Mesothelial cell of epicardium (in vitro differentiated cells): ENCODE measurements at places on chromosomes 5 and 9.

GRCh38 chr5:138408023-138408422 lies 30.8 kb upstream of the REEP2 start:
- H3K4me1 ChIP-seq, result peaks cover 3% of the 10 kb centered on the region
- H3K4me3 ChIP-seq, result no peak overlapping the region
- peaks cover 45% of the 10 kb centered on the region for H3K36me3 ChIP-seq
- H3K27me3 ChIP-seq, result no peaks in the 10 kb centered on the region
- no peak for DNase-seq

DNA sequence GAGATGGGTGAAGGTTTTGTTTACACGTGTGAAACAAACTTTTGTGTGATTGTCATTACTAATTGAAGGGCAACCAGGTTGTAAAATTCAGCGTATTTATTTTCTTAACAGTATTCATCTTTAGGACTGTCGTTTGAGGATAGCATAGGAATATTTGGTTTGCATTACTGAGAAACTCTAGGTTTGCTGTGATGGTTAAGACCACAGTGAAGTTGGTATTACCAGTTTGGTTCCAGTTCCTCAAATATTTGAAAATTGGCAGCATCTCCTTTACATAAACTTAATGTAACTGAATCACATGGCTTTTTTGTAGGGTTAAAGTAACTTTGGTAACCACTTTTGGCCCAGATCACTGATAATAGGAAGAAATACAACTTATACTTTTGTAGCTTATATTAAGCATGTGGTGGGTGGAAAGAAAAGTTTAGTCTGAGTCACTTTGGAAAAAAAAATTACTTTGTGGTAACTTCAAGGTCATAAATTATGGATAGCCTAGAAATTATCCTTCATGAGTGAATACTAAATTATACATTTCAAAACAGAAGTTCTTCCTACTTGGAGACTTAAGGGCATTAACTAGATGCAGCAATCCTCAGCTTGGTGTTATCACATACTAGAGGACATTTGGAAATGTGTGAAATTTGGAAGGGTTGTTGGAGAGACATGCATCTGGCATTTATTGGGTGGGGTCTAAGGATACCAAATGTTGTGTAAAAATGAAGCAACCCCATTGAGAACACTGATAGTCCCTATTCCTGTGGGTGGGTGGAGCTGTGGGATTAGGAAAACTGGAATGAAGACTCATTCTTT lies 33.9 kb downstream of the G3BP1 start:
- no peaks in the 10 kb centered on the region for H3K27me3 ChIP-seq
- peak overlapping the region; percentile 18 for H3K27ac ChIP-seq
- no peak overlapping the region for H3K4me3 ChIP-seq

DNA sequence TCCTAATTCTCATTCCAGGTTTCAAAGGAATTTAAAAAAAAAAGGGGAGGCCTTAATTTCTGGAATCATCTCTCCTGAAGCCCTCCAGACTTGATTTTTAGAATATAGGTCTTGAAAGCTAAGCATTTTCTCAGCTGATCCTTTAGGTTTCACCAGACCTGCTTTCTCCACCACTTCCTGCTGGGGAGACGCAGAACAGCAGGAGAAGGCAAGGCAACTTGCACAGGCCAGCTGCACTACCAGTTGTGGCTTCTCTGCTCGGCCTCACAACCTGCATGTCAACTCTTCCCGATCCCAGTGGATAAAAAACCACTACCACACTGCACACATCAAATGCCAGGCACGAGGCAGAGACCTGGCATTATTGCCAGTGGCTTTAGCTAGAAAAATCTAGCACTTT lies 119.8 kb downstream of the SIL1 start:
- H3K4me1 ChIP-seq, result peaks cover 31% of the 10 kb centered on the region
- H3K27me3 ChIP-seq, result no peaks in the 10 kb centered on the region
- H3K4me3 ChIP-seq, result no peak overlapping the region
- no peak overlapping the region for H3K27ac ChIP-seq

DNA sequence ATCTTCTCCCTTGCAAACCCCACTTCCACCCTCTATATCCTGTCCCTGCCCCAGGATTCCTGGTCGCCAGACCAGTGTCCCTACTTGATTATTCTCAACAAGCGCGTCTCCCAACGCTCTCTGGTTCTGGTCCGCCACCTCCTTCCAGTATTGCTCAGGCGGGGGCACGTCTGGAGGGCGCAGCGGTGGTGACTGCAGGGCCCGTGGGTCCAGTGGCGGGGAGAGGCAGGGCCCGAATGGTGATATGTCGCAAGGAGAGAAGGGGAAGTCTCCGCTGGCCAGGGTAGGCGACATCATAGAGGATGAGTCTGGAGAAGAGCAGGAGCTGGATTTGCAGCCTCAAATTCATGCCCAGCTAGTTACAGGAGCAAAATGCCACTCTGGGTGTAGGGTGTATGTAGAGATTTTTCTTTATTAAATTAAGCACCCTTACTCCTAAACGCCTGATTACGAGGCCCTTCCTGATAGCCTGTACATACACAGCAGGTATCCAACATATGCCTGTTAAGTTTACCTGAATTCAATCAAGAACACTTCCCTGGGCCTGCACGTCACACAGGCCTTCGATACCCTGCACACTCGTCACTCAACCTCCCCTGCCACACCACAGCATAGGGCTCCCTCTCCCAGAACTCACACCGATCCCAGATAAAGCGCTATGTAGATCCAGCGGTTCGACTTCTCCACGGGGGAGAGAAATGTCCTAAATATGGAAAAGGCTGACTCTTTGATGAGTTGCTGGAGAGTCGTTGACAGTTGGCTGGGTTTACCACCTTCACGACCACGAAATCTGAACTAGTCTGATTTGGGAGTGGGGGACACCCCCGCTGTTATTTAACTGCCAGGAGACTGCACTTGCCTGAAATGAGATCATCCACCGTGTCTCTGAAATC lies 4.8 kb downstream of the MCIDAS start:
- peaks cover 90% of the 10 kb centered on the region for H3K27me3 ChIP-seq
- no peak overlapping the region for H3K27ac ChIP-seq
- no peaks in the 10 kb centered on the region for H3K36me3 ChIP-seq

- no peaks in the 10 kb centered on the region for H3K4me1 ChIP-seq
- DNase-seq, result no peak
- H3K4me3 ChIP-seq, result no peak overlapping the region
- H3K27ac ChIP-seq, result no peak overlapping the region
- no peaks in the 10 kb centered on the region for H3K36me3 ChIP-seq
These were observed 62.5 kb upstream of the RNF130 start for GRCh38 chr5:180133971-180134508.

GRCh38 chr5:153565822-153566221 lies 75.4 kb downstream of the GRIA1 start:
- H3K27me3 ChIP-seq, result no peaks in the 10 kb centered on the region
- no peaks in the 10 kb centered on the region for H3K36me3 ChIP-seq
- H3K4me1 ChIP-seq, result peaks cover 19% of the 10 kb centered on the region
- no peak overlapping the region for H3K27ac ChIP-seq

GRCh38 chr5:36177154-36177553 lies 25.2 kb downstream of the SKP2 start:
- H3K36me3 ChIP-seq, result peaks cover 32% of the 10 kb centered on the region
- H3K4me1 ChIP-seq, result peaks cover 16% of the 10 kb centered on the region

GRCh38 chr5:10116594-10116993 lies 133.1 kb downstream of the ATPSCKMT start:
- no peak overlapping the region for H3K4me3 ChIP-seq
- H3K27me3 ChIP-seq, result no peaks in the 10 kb centered on the region
- DNase-seq, result no peak

- no peak overlapping the region for H3K4me3 ChIP-seq
- no peaks in the 10 kb centered on the region for H3K27me3 ChIP-seq
- DNase-seq, result no peak
- no peak overlapping the region for H3K27ac ChIP-seq
These were observed 2.0 kb upstream of the MXD3 start for GRCh38 chr5:177313561-177314259.

DNA sequence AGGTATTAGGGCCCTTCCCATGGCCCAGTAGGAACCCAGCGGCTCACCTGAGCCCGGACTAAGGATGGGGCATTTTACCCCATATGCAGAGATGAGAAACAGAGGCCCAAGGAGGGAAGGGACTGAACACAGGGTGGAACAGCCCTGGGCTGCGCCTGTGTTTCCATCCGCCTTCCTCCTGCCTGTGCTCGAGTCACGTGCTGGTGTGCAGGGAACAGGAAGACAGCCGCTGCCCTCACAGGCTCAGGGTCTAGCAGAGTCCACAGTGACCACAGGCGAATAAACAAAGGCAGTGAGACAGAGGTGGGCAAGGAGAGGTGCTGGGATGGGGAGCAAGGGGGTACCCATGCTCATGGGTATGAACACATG lies 129.4 kb downstream of the C9orf50 start:
- peaks cover 82% of the 10 kb centered on the region for H3K4me1 ChIP-seq
- H3K27ac ChIP-seq, result peak overlapping the region; percentile 98
- peak overlapping the region; percentile 62 for H3K4me3 ChIP-seq
- H3K36me3 ChIP-seq, result no peaks in the 10 kb centered on the region
- no peak for DNase-seq

- H3K27me3 ChIP-seq, result no peaks in the 10 kb centered on the region
- H3K36me3 ChIP-seq, result peaks cover 13% of the 10 kb centered on the region
- H3K4me3 ChIP-seq, result no peak overlapping the region
These were observed 41.9 kb downstream of the HSDL2 start for GRCh38 chr9:112421771-112422222.

- H3K27me3 ChIP-seq, result no peaks in the 10 kb centered on the region
- H3K4me1 ChIP-seq, result peaks cover 10% of the 10 kb centered on the region
- DNase-seq, result no peak
- no peak overlapping the region for H3K4me3 ChIP-seq
- peak overlapping the region; percentile 26 for H3K27ac ChIP-seq
These were observed 52.0 kb upstream of the SLC25A51 start for GRCh38 chr9:37955781-37956422.

DNA sequence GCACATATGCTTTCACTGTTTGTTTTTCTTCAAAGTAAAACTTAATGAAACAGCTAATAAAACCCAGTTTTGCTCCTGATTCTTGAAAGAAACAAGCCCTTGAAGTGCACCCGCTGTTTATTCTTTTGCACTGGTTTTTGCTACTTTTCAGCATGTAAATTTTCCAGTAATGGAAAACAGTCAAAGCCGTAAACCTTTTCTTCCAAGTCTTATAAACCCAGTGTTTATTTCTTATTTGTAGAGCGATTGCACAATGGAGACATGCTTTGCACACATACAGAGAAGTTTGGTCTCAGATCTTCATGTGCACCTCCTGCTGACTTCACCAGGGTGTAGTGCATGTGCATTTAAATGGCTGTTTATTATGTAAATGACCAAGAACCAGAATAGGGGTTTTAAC lies 51.8 kb downstream of the ATG10 start:
- H3K4me1 ChIP-seq, result peaks cover under 1% of the 10 kb centered on the region
- no peak overlapping the region for H3K27ac ChIP-seq
- H3K27me3 ChIP-seq, result no peaks in the 10 kb centered on the region
- no peak for DNase-seq
- no peak overlapping the region for H3K4me3 ChIP-seq
- no peaks in the 10 kb centered on the region for H3K36me3 ChIP-seq

GRCh38 chr5:133889271-133889905 lies 79.0 kb downstream of the C5orf15 start:
- peaks cover 35% of the 10 kb centered on the region for H3K4me1 ChIP-seq
- H3K27ac ChIP-seq, result no peak overlapping the region
- no peaks in the 10 kb centered on the region for H3K36me3 ChIP-seq
- no peak overlapping the region for H3K4me3 ChIP-seq

DNA sequence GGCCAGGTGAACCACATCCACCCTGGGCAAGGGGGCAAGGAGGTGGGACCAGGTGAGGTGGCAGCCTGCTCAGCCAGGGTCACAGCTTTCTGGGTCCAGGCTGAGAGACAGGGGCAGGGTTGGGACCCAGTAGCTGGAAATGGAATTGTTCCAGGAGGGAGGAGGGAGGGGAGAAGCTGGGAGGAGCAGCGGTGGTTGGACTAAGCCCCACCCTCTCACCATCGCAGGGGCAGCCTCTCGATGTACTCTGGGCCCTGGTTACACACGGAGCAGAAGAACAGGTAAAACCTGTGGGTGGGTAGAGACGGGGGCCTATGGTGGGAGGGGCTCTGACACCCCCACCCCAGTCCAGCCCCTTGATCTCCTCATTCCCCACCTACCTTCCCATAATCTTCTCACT lies 11.2 kb downstream of the PHF19 start:
- H3K4me1 ChIP-seq, result peaks cover 8% of the 10 kb centered on the region
- no peak overlapping the region for H3K27ac ChIP-seq
- DNase-seq, result no peak
- peaks cover 9% of the 10 kb centered on the region for H3K36me3 ChIP-seq

GRCh38 chr9:136316896-136317676 lies 10.3 kb upstream of the GPSM1 start:
- H3K4me3 ChIP-seq, result no peak overlapping the region
- H3K27ac ChIP-seq, result no peak overlapping the region
- H3K27me3 ChIP-seq, result no peaks in the 10 kb centered on the region
- H3K36me3 ChIP-seq, result no peaks in the 10 kb centered on the region
- DNase-seq, result no peak
- H3K4me1 ChIP-seq, result no peaks in the 10 kb centered on the region

GRCh38 chr5:33433303-33434240 lies 7.2 kb upstream of the TARS1 start:
- H3K27me3 ChIP-seq, result no peaks in the 10 kb centered on the region
- H3K27ac ChIP-seq, result no peak overlapping the region
- no peak for DNase-seq

DNA sequence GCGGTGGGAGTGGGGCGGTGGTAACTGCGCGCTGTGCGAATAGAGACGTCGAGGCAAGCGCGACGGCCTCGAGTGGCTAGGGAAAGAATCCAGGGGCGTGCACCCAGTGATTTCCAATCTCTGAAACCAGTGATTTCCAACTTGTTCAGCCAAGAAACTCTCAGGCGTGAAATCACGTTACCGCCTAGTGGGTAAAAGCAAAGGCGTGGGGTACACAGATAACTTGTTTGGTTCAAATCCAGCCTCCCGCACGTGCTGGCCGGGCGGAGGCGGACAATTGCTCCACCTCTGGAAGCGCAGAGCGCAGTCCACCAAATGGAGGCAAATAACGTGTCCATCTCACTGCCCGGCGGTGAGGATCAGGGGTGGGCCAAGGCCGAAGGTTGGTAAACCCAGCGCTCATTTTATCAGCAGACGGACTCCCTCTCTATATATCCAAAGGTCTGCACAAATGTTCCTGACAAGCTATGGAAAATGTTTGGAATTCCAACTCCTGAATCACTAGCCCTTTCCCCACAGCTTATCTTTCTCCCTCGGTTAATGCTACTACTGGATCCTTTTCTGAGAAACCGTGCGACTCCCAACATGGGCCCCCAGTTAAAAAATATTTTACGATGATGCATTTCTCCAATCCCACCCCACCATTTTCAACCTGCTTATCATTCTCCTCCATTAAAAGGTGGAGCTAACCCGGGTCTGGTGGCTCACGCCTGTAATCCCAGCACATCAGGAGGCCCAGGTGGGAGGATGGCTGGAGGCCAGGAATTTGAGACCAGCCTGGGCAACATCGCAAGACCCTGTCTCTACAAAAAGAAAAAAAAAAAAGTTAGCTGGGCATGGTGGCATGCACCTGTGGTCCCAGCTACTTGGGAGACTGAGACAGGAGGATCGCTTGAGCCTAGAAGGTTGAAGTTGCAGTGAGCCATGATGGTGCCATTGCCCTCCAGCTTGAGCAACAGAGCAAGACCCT lies 950 bp upstream of the FNBP1 start:
- no peaks in the 10 kb centered on the region for H3K36me3 ChIP-seq
- H3K4me3 ChIP-seq, result peak overlapping the region; percentile 96
- no peaks in the 10 kb centered on the region for H3K27me3 ChIP-seq
- H3K27ac ChIP-seq, result peak overlapping the region; percentile 97
